Mucosa of gallbladder (tissue), 1 donor: ENCODE measurements at places on chromosomes 7 and 10.

- DNase-seq: no peak
Observed at GRCh38 chr10:126331101-126331500, 57.2 kb downstream of the ADAM12 start.

DNA sequence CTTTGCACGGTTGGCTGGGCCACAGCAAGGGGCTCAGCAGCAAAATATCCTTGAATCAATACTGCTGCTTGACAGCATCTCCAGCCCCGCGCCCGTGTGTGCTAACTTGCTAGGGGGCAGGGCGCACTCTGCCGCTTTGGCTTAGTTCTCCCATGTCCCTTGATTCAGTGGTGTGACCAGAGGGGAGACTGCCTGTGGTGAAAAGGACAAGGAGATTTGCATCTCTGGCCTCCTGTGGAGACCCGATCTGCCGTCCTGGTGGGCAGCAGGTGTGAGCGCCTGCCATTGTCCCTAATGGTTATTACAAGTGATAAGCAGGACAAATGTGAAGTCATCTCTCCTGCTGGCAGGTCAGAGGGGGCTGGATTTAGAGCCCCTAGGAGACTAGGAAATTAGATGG is 500.2 kb upstream of the GALNT17 start:
- no peak for DNase-seq

DNA sequence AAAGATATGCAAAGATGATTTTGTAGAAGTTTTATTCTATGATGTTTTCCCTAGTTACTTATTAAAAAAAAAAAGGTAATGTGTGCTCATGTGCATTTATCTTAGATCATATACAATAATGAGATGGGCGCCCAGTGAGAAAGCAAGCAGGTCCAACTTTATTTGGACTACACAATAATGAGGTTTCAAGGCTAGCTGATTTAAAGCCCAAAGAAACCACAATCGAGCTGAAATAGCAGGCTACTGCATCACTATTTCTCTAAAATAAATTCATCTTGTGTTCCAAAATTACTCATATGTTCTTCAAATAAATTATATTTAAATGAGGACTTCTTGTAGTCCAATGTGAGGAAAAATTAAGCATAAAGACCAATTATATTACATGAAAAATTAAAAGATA is 110.1 kb downstream of the JMJD1C start:
- DNase-seq: no peak

DNA sequence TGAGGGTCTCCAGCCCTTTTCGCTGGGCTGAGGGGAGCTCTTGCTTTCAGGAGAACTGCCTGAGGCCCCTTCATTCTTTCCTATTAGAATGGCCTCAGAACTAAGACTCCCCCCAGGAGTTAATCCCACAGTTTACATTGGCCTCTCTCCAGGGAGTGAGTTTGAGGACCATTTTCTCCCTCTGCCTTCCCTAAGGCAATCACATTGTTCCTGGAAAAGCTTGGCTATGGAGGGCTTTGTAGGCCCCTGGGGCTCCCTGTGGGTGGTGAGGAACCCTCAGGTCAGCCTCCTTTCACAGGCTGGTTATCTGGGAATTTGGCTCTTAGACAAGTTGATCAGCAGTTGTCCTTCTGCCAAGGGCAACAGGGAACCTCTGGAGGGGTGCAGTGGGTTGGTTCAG is 343.7 kb downstream of the RPS24 start:
- DNase-seq: no peak

- DNase-seq: no peak
Observed at GRCh38 chr10:45198486-45199204, 116.8 kb downstream of the OR13A1 start.

GRCh38 chr10:3853016-3853415 is 68.0 kb upstream of the KLF6 start:
- DNase-seq: no peak

DNA sequence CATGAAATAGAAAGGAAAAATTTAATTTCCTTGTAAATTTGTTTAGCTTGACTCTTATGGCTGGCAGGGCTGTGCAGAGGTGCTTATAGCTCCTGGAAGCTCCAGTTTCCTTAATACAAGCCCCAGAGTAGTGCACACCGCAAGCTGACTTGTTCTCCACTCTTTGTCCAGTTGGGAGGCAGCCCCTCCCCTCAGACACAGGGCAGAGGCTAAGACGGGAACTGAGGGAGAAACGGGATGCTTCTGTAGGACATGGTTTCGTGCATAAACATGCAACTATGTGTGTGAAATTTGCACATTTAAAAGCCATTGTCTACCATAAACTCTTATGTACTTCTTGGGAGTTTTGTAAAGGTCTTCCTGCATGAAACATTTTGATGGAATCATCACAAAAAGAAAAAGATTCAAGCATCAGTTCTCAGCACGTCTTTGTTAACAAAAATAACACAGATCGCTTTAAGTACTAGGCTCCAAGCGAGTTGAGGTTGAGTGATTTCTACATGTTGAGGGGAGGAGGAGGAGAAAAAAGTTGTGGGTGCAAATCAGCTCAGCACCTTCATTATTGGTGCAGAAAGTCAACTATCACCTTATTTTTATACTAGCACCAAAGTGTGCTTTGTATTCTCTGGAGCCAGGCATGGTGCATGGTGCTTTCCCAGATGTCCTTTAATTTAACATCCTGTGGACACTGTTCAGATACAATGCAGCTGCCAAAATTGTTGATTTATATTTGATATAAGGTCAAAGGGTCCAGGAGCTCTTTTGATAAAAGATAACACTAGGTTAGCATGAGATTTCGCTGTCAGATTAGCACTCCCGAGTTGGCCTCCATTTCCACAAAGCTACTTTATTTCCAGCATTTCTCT is 124.5 kb downstream of the CHN2 start:
- no peak for DNase-seq

DNA sequence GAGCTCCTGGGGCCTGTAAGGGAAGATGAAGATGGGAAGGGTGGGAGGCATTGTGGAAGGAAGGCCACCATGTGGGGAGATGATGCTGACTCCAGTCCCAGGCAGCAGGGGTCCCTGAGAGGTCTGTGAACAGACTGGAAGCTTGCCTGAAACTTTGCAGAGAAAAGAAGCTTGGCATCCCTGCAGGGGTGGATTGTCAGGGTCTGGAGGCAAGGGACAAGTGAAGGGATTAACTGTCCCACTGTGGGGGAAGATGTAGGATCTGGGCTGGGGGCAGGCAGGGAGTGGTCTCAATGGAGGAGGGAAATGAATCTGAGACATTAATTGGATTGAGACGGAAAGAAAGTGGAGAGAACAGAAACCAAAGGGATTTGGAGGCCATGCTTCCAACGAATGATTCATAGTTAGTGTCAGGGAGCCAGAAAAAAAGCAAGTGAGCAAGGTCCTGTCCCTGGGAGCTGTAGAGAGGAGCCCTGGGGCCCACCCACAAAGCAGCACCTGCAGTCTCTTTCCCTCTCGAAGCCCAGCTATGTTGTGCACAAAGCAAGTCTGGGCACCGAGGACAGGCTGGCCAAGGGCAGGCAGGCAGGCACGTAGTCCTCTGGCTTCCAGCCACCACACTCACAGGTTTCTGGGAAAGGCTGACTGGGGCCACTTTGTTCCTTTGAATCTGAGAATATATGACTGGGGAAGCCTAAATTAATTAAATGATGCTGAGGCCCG is 4.7 kb upstream of the SLC18A3 start:
- DNase-seq: no peak

DNA sequence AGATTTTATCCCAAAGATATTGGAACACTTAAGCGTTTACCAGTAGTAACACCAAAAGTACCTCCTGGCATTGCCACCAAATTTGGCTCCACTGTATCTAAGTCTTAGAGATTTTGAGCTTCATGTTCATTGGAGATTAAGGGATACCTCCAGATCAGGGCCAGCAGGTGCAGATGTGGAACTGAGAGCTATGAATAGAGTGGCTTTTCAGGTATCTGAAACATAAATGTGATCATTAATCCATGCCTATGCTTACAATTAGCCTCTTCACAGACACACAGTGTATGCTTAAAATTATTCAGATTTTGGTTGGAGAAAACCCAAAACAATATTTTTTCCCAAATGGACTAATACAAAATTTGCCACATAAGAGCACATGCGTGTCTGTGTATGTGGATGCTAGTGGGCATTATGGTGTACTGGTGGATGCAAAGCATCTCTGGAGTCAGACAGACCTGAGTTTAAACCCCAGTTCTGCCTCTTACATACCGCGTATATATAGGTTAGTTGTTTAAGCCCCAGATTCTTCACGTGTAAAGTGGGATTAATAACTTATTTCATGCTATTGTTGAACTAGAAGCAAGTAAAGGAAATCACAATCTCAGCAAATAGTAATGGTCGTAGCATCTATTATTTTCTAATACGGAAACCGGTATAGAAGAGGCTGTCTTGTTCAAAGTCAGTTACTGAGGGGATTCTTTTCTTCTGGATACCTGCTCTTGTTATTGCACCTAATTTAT is 6.8 kb upstream of the LRRC4 start:
- DNase-seq: no peak

GRCh38 chr7:157755741-157756140 is 418.9 kb downstream of the DNAJB6 start:
- no peak for DNase-seq
